Aorta (tissue), 5 donors: ENCODE measurements at places on chromosomes 13 and 19.

DNA sequence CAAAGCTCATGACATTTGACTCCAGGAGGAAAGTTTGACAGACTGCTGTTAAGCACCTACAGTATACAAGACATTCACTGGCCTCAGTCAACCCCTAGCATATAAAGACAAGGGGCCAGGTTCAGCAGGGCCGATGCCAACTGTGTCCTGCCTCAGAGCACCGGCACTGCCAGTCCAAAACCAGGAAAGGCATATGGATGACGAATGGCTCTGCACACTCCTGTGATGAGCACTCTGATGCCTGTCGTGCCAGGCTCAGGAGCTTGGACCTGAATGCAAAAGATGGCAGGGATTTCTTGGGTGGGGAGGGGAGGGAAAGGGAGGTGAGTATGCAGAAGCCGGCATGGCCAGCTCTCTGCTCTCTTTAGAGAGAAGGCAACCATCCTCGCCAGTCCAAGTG, 38.9 kb downstream of the COL4A1 start:
- DNase-seq: no peak

- DNase-seq: no peak
Measured at GRCh38 chr13:95188128-95188527, 113.1 kb downstream of the ABCC4 start.

GRCh38 chr13:31885994-31886393, 145.6 kb upstream of the FRY start:
- no peak for DNase-seq

- peak; percentile 89 for DNase-seq
Measured at GRCh38 chr19:38543807-38544568, 73.8 kb downstream of the MAP4K1 start.

GRCh38 chr19:50496189-50497021, 14.6 kb downstream of the JOSD2 start:
- DNase-seq: peak; percentile 24

DNA sequence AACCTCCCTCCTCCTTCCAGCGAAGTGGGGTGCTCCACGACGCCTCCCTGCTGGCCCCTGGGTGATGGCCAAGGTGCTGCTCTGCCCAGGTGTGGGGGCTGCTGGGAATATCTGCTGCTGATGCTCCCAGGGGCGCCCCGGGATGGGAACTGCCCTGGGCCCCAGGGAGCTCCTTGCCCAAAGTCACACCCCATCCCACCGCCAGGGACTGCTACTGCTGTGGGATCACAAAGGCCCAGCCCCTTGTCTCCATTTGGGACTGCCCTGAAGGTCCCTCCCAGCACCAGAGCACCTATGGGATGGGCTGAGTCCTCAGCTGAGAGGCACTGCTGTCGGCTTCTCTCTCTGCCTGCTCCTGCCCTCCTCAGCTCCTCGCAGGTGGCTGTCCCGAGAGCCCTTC, 19.0 kb downstream of the CHST8 start:
- DNase-seq: peak; percentile 48

GRCh38 chr19:1082165-1082927, 12.8 kb downstream of the POLR2E start:
- peak; percentile 84 for DNase-seq

- peak; percentile 71 for DNase-seq
Measured at GRCh38 chr13:113748862-113749451, 10.1 kb upstream of the TMEM255B start.

- no peak for DNase-seq
Measured at GRCh38 chr13:85512421-85512820, 286.8 kb downstream of the SLITRK6 start.

DNA sequence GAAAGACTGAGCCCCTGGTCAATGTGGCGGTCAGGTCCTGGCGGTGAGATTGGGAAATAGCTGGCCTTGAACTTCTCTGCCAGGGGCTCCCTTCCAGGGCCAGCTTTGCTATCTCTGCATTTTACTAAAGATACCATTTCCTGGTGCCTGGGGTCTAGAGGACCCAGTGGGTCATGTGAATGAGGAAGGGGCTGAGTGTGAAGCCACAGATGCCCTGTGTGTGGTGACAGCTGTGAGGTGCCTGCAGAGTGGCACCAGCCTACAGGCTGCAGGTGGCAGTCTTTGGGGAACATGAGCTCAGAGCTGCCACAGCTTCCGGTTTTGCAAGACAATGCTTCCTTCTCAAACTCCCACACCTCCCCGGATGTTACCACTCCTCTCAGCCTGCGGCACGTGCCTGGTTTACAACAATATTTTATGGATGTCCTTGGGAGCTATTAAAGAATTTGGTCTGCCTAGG, 5.2 kb upstream of the MLNR start:
- DNase-seq: no peak

DNA sequence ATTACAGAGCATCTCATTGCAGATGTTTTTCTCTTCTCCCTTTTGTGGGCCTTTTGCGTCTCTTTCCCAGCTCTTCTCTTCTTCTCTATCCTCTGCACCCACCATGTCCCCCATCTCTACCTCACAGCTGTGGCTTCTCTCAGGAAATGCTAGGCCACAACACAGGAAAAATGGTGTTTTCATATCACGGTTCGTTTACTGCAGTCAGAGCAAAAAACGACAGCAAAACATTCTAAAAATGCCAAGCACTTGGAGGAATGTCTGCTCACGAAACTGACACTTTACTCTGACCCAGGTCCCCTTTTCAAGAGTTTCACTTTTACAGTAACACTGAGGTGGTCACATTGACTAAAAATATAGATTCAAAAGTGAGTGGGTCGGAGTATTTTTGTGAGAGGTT, 152.2 kb downstream of the DCT start:
- DNase-seq: no peak

GRCh38 chr13:107365466-107366215, 797.7 kb upstream of the ARGLU1 start:
- DNase-seq: no peak

DNA sequence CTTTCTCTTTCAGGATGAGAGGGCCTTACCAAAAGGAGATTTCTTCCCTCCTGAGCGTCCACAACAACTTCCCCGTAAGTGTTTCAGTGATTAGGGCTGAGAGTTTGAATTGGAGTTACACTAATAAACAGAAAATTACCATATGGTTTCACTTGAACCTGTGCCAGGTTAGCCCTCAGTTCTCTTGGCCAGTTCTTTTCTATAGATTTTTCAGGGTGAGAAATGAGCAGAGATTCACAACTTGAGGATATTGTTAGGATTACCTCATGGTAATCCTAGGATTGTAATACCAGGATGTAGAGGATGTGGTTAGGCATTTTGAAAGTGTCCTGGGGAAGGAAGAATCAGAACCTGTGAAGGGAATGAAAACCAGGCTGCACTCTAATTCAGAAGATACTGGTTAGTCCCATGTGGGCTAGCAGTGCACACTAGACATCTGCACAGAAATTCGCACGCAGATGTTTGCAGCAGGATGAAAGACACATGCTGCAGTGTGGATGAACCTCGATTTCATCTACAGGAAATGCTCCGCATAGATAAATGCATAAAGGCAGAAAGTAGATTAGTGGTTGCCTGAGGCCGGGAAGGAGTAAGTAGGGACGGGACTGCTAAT, 24.1 kb downstream of the HNRNPM start:
- no peak for DNase-seq

DNA sequence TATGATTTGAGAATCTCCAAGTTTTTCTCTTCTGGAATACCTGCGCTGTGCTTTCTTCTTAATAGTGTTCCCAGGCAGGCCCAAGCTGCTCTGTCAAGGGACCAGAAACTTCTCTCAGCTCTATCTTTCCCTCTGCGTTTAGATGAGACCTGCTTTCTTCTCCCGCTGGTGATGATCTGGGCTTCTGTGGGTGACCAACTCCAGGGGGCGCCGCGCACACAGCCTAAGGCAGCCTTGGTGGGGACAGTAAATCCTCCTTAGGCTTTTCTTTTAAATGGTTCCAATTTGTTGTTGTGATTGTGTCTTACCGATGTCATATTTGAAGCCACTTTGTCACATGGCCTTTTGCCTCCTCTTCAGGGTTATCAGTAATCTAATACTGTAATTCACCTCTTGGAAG, 439.4 kb upstream of the KLF12 start:
- DNase-seq: no peak

DNA sequence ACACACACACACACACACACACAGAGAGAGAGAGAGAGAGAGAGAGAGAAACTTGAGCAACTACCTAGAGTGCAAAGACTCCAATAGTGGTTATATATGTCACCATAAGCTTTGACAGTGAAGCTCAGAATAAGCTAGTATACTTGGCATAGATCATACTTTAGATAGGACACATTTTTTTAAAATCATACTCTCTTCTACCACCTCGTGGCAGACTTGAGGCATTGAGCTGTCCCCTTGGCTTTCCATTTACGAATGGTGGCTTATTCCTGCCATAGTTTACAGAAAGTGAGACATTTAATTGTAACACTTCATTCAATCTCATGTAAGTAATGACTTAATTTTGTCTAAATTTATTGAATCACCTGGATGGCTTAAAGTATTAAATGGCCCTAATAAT, 108.2 kb downstream of the EDNRB start:
- DNase-seq: no peak
